Subcutaneous adipose tissue (tissue), 4 donors: ENCODE measurements at places on chromosomes 2 and 18. TPM values are rescaled to one million over a fixed set of nuclear protein-coding genes. Genes with fewer than 3 reads are reported as not detected.

Gene HYCC2
- total RNA-seq = 40.3 TPM

Gene CRYGC
- not detected for total RNA-seq

Gene TEKT4
- not detected for total RNA-seq

Gene BOLL
- not detected for total RNA-seq

Gene COL3A1
- 286 TPM for total RNA-seq

Gene GNAL
- 20.7 TPM for total RNA-seq

Gene EML6
- total RNA-seq = 0.65 TPM

Gene DSG1
- total RNA-seq = not detected

Gene COQ10B
- total RNA-seq = 26.9 TPM
